ENCODE measurements at places on chromosomes 1 and 21. TPM values are rescaled to one million over a fixed set of nuclear protein-coding genes. Genes with fewer than 3 reads are reported as not detected.

The OR2L13 gene
- not detected for total RNA-seq

The STIL gene
- total RNA-seq, result 2.6 TPM

The RIPPLY3 gene
- total RNA-seq, result not detected

The JAM2 gene
- 1.5 TPM for total RNA-seq

The VN1R5 gene
- total RNA-seq, result not detected

The ELAPOR1 gene
- total RNA-seq, result 0.33 TPM

The CRP gene
- total RNA-seq, result not detected

The OLIG1 gene
- total RNA-seq, result not detected

The SDC3 gene
- 15.6 TPM for total RNA-seq

The TTC3 gene
- 241 TPM for total RNA-seq

All from smooth muscle cell of trachea (primary cell).